CD4-positive, alpha-beta T cell treated with Interleukin-4 for 4 hours (primary cell): ENCODE measurements at places on chromosomes 11 and 22.

DNA sequence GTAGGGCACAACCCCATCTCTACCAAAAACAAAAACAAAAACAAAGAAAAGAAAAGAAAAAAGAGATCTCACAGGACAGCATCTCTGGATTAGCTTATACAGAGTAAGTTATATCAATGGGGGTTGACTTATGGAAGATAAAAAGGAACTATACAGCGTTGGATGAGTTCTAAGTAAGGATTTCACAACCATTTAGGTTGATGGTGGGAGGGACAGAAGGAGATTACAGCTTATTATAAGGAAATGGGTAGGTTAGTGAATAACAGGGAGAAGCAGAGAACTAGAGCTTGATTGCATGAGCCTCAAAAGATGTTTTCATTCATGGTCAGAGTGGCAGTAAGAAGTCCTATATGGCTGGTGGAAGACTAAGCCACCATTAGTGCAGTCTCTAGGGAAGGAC lies 60.3 kb downstream of the CECR2 start:
- DNase-seq, result no peak

DNA sequence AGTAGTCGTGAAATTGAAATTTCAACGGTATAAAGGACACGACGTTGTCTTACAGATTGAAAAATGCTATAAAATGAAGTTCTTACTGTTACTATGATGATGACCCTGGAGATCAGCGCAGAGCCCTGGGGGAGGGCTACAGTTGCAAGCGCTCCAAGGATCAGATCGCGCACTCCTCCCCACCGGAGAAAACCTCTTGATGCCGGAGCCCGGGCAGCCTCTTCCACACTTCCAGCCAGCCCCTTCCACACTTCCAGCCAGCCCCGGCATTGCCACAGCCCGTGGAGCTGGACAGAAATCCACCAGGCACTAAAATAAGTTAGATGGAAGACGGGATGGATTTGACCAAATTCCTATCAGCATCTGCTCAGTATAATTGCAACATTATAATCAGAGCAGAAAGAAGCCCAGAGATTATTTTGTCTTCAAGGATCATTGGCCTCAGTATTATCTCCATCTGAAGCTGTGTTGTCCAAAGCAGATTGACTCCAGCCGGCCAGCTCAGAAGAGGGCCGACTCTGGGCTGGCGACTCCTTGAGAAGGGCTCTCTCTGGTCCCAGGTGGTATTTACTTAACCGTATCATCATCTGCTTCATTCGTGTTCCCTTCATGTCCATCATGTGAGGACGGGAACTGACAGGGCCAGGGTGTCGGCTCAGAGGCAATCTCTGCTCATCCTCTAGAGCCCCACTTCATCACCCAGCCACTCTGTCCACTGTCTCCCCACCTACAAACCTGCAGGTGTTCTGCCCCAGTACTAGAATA lies 777 bp upstream of the MICAL3 start:
- no peak for DNase-seq

GRCh38 chr11:78179459-78180071 lies 8.9 kb downstream of the KCTD21 start:
- no peak for DNase-seq

DNA sequence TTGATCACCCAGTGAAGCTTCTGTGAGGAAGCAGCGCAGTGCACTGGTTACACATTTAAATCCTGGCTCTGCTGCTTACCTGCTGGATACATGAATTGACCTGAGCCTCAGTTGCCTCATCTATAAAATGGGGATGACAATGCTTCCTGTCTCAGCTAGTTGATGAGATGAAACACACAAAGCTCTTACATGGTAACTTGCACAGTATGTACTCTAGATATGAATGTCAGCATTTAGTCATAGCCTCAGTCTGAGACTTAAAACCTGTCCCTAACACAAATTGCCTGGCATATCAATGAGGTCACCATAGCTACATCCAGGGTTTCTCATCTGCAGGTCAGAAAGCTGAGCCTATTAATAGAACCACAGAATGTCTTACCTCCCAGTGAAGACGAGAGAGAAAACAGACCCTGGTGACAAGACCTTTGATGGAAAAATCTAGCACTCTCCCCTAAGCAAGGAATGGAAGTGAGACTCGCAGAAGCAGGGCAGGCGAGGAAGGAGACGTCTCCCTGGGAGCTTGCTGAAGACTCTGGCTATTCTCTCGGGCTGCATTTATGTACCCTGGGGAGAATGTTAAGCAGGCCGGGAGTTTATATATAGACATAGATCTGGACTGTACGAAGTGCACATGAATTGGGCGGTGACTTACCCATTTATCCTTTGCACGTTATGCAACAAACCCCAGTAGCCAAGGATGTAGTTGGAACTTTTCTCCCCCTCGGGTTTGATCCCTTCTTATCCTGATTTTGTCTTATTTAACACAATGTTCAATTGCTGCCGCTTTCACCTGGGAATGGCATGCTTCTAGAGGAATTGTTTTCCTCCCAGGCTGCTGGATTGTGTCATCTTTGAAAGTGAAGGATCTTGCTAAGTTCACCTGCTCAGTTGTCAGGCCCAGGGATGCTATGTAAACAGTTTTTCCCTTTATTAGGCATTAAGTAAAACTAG lies 18.0 kb downstream of the SDHAF2 start:
- no peak for DNase-seq

DNA sequence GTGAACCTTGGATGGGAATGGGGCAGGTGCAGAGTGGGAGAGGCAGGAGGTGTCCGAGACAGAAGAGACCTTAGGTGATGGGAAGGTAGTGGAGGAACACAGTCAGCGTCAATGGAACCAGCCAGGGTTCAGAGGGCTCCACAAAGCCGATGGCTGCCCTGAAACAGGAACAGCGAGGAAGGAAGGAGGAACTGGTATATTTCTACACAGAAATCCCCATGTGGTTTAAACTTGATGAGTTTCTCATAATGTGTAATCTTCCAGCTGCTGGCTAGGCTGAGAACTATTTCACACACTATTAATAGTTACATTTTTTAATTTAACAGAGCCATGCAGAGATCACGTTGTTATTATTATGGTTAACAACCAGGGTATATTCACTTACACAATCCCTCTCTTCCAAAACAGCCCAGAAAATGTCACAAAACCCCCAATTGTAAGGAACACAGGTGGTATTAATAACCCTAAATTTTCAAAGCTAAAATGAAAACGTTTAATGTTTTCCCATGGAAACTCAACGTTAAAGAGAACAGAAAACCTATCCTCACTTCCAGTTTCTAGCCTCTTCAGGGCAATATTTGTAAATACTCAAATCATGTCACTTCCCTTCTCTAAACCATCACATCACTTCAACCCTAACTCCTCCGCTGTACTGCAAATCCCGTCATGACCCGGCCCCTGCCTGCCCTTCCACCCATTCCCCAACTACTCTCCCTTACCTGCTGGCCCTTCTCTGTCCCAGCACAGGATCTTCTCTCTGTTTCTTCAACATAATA lies 74.5 kb upstream of the ARFGAP3 start:
- DNase-seq, result peak; percentile 16

GRCh38 chr22:34004058-34004457 lies 83.8 kb upstream of the LARGE1 start:
- no peak for DNase-seq

- DNase-seq, result no peak
Observed at GRCh38 chr11:123509737-123510578, 79.9 kb downstream of the GRAMD1B start.

DNA sequence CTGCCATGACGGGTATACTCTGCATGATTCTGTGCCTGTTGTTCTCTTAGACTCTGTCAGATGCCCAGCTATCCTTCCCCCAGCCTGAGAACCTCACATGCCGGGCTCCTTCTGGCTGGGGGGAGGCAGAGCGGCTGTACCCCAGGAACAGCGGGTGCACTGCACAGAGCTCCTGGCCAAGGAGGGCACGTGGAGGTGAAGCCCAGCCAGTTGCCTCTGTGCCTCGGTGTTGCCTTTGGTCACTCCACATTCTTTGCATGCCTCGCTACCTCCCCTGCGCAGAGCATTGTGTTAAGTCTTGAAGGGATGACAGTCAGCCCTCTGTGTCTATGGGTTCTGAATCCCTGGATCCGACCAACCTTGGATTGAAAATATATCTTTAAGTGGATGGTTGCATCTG lies 77.7 kb downstream of the FEZ1 start:
- DNase-seq, result no peak

DNA sequence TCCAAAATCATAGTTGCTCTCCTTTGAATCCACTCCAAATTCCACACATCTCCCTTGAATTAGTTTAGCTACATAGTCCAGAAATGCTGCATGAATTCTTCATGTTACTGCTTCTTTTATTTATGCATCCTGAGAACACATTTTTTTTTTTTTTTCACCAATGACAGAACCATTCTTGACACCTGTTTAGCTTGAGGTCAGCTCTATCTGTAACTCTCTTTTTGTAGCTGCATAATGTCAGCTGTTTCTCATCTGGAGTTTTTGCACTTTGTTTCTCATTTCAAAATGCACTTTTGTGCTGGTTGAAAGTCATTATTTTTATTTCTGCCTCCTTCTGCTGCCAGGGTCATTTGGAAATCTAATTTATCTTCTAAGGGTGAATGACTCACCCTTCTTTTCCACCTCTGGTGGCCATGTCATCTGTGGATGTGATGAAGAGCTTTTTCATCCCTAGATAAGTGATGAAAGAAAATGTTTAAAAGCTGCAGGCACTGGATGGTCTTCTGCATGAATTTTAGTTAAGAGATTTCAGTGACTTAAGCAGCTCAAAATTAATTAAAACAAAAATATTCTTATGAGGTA lies 93.7 kb downstream of the JRKL start:
- no peak for DNase-seq

DNA sequence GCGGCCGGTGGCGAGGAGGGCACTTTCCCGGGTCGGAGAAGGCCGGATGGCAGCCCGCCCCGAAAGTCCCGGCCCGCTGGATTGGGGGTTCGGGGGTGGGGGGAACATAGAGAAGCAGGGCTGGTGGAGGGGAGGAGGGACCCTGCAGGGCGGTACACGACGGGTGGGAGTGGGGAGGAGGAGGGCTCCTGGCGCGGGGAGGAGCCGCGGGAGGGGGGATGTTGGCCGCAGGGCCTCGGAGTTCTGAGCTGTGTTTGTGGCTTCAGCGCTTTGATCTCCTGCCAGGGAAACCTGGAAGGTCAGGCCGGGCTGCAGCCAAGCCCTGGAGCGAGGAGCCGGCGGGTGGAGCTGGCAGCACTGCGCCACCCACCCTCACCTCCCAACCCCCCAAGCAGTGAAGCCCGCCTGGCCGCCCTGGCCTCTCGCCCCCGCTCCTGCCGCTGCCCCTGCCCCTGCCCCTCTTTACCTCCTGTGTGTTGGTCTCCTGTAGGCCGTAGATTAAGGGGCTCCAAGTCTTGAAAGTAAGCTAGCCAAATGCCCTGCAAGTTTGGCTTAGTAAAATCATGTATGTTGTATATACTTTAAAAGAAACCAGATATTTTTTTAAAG lies 30.9 kb downstream of the C22orf31 start:
- no peak for DNase-seq

DNA sequence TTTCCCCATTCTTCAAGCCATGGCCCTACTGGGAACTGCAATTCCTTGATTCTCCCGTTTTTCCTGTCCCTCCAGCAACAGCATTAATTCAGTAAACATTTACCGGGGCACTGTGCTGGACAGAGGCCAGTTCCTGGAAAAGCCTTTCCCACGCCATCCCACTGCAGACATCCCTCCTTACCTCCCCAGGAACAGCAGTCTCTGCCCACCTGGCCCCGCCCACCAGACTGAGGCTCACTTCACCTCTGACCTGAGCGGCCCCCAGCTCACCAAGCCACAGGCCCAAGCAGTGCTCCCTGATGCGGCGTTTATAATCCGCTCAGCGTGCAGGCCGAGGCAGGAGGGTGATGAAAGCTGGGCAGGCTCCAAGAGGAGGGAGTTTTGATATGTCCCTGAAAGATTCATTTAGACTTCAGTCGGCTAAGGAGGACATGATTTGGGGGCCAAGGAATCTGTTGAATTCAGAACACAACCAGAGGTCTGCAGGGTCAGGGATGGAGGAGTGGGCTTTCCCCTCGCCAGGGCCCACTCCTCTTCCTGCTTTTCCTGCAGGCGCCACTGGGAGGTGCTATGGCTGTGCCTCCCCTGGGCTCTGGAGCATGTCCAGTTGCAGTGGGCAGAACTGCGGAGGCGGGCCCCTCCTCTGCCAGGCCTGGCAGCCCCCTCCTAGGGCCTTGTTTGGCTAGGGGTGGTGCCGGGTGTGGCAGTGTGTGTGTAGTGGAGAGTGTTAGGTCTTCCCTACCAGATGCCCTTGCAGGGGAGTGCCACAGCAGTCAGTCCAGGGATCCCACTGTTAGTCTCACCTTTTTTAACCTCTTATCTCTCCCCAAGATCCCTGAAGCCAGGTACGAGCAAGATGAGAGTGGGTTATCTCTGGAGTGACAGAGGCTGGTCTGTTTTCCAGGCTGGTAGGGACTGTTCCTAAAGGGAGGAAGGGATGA lies 1.4 kb upstream of the TAGLN start:
- no peak for DNase-seq

GRCh38 chr22:37752189-37753087 lies 55.3 kb upstream of the GCAT start:
- DNase-seq, result no peak

- no peak for DNase-seq
Observed at GRCh38 chr11:59206635-59207034, 6.1 kb downstream of the MPEG1 start.

DNA sequence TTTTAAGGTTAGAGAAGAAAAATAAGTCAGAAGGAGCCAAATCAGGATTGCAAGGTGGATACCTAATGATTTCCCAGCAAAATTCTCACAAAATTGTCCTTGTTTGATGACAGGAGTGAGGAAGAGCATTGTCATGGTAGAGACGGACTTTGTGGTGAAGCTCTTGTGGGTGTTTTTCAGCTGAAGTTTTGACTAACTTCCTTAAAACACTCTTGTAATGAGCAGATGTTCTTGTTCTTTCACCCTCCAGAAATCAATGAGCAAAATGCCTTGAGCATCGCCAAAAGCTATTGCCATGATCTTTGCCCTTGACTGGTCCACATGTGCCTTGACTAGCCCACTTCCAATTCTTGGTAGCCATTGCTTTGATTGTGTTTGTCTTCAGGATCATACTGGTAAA lies 20.0 kb downstream of the CALCB start:
- no peak for DNase-seq

DNA sequence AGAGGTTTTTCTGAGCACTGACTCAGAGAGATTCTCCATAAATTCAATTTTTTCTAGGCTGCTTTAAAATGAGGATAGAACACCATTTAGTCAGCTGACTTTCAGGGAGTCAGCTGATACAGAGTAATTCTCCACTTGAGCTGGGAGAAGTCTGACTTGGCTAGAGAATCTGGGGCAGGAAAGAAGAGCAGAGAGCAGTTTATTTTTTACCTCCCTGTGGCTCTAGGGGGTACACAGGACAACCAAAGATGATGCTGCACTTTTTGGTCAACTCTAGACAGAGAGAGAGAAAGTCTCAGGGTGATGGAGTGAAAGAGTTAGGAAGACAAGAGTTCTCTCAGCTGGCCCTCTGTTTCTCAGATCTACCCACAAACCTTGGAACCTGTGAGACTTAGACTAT lies 67.3 kb upstream of the EED start:
- no peak for DNase-seq

DNA sequence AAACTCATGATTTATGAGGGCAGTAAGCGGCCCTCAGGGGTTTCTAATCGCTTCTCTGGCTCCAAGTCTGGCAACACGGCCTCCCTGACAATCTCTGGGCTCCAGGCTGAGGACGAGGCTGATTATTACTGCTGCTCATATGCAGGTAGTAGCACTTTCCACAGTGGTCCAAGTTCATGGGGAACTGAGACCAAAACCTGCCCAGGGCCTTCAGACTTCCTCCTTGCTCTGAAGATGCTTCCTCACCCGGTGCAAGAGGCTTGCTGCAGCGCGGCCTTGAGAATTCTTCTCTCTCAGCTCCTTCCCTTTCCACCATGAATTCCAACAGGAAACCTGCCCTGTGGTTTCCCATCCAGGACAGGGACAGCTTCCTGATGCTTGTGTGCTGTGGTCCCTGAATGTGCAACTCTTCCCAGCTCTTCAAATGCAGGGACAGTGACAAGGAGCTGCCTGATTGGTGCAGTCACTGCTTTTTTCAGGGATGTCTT lies 53.9 kb downstream of the GGTLC2 start:
- no peak for DNase-seq
